AG08395 (cell line): ENCODE measurements at places on chromosomes 2 and 18.

GRCh38 chr2:73776869-73777519 is 2.9 kb downstream of the DUSP11 start:
- DNase-seq, result no peak

DNA sequence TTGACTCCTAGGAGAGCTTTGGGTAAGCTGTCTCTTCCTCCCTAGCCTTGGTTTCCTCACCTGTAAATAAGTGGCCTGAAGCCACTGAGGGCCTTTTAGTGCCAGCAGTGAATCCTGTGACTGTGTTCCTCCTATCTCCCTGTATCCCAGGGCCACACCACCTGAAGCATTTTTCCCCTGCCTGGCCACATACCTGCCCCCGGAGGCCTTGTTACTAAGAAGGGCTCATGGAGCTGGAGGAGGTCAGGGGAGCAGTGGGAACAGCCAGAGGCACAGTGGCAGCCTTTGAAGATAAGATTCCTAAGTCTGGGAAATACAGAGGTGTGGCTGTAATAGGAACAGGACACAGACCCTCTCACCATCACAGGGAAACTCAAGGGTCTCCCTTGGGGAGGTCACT is 162.4 kb downstream of the SMAD7 start:
- DNase-seq, result no peak

DNA sequence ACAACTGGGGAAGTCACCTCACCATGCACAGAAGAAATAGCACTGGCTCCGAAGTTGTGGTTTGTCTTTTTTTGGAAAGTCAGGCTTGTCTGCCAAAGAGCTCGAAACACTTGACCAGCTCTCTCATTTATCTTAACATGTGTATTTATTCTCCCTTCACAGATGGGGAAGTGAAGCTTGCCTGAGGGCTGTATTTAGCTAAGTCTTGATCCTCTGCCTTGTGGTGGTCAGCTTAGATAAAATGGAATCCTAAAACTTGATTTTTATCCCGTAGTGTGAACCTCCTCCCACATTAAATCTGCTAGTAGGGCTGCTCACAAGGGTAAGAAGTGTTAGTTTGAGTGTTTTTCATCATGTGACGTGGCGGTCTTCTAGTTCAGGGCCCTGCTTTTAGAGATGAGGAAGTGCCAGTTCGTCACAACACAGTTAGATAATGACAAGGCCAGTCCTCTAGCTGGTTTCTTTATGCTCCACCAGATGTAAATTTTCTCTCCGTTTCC is 89.7 kb downstream of the TMEM247 start:
- no peak for DNase-seq

- peak; percentile 33 for DNase-seq
Observed at GRCh38 chr18:5238371-5238976, 41.4 kb upstream of the AKAIN1 start.
